Panc1 (cell line): ENCODE measurements at places on chromosomes 2 and 18.
A peak's percentile ranks its signal among the peaks of the same experiment; 100 is the strongest.

DNA sequence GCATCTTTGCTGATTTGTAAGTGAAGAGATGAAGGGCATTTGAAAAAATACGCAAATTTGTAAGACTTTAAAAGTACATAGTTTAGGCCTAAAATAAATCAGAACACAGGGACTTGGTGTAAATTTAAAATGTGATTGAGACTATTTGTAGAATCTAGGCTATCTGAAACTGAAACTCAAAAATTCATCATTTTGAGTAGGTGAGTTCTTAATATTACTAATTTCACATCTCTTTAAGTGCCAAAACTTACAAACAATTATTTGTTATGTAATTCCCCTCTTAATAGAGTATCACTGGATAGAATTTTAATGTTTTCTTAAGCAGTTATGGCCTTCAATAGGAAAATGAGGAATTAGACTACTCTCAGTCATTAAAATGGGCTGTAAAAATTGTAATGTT, 14.0 kb upstream of the HRH4 start:
- no peaks in the 10 kb centered on the region for H3K27me3 ChIP-seq
- H3K36me3 ChIP-seq: peaks cover 28% of the 10 kb centered on the region
- H3K4me1 ChIP-seq: no peaks in the 10 kb centered on the region

GRCh38 chr2:169512525-169512924, 3.0 kb downstream of the KLHL41 start:
- no peak for DNase-seq
- H3K4me1 ChIP-seq: peaks cover 13% of the 10 kb centered on the region
- no peak overlapping the region for H3K4me3 ChIP-seq
- no peaks in the 10 kb centered on the region for H3K27me3 ChIP-seq
- H3K36me3 ChIP-seq: no peaks in the 10 kb centered on the region

GRCh38 chr2:241862775-241863535, 4.3 kb upstream of the PDCD1 start:
- no peaks in the 10 kb centered on the region for H3K27me3 ChIP-seq
- no peak overlapping the region for H3K4me3 ChIP-seq
- DNase-seq: no peak

DNA sequence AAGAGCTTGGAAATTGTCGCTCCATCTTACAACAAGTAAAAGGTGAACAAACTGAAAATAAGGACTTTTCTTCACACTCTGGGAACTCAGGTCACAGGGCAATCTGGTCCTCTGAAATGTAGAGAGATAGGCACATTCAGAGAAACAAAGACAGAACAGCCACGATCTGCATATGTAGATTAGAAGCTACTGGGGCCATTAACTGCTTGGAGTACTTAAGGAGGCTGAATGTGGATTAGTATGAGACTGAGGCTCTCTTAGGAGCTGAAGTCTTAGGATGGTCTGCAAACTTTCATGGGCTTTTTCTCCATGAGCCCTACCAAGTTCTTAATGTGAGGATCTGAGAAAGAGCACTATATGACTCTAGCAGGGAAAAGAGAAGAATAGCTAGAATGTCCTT, 265.3 kb upstream of the NXPH2 start:
- no peak overlapping the region for H3K27ac ChIP-seq
- H3K36me3 ChIP-seq: no peaks in the 10 kb centered on the region
- no peaks in the 10 kb centered on the region for H3K4me1 ChIP-seq
- no peak for DNase-seq

GRCh38 chr18:68234131-68234530, 480.8 kb downstream of the TMX3 start:
- no peak for DNase-seq
- H3K27me3 ChIP-seq: no peaks in the 10 kb centered on the region
- H3K27ac ChIP-seq: no peak overlapping the region
- H3K4me3 ChIP-seq: no peak overlapping the region
- no peaks in the 10 kb centered on the region for H3K4me1 ChIP-seq

DNA sequence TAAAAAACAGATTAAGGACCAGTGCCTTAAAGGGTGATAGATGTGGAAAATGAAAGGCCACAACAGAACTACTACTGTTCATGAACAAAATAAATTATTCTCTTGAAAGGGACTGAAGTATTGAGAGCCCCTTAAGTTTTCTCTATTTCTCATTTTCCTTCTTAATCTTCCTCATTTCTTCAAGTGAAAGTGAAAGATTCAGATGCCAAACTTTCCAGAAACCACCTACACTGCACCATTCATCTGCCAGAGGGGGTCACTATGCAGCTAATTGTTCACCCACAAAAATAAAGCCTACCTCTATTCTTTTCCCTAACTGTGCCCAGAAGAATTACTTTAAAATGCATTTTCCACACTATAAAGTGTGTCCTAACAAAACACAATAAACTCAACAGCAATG, 140.1 kb downstream of the NR4A2 start:
- no peak overlapping the region for H3K27ac ChIP-seq
- no peak for DNase-seq
- H3K4me3 ChIP-seq: no peak overlapping the region
- H3K27me3 ChIP-seq: no peaks in the 10 kb centered on the region
- H3K36me3 ChIP-seq: no peaks in the 10 kb centered on the region

DNA sequence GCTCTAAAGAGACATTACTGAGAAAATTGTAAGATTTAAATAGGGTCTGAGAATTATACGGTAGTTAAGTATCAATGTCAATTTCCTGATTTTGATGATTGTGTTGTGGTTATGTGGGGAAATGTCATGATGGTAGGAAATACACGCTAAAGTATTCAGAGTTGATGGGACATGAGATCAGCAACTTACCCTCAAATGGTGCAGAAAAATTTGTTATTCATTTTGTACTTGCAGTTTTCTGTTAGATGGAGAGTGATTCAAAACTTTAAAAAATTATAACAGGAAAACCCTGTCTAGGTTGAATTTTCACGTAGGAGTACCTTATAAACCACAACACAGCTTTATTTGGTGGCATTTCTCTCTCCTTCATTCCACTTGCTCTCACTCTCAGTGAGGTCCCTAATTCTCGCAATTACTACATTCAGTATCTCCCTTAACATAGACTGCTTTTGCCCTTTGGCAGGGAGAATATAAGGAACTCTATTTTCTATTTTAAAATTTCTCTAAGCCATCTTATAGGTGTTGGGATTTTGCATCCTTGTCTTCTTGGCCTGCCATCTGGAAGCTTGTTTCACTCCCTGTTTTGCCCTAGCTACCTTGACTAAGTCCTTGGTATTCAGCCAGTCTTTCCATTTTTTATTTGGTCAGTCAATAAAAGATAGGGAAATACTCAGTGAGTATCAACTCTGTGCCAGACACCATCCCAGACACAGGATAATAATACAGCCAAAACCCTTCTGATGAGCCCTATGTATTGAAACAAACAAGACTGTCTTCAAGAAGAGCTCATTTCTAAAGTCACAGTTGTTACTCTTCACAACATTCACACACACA, 550.6 kb upstream of the ACVR2A start:
- no peaks in the 10 kb centered on the region for H3K27me3 ChIP-seq
- no peak for DNase-seq
- no peak overlapping the region for H3K4me3 ChIP-seq
- H3K36me3 ChIP-seq: no peaks in the 10 kb centered on the region; the same call in 1 of the 2 replicates
- no peaks in the 10 kb centered on the region for H3K4me1 ChIP-seq

DNA sequence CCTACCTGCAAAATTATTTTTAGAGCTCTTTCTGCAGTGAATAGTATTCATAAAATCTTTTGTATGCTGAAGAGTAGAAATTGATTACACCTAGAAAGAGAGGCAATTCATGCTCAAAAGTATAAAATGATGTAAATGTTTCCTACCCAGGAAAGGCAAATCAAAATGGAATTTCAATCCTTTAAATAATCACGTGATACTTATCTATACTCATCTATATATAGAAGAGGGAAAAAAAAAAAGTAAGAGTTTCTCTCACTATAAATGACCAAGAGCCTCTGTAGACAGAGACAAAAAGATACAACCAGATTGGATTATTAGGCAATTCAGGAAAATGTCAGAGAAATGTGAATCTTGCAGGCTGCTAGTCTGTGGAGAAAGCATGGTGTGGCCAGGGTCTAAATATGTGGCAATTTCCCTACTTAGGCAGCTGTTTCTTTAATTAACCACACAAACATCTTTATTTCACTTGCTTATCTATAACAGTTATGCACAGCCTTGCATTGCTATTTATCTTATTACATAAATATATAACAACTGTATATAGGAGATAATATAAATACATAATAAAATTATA, 39.5 kb downstream of the METTL8 start:
- H3K36me3 ChIP-seq: no peaks in the 10 kb centered on the region
- DNase-seq: no peak
- H3K4me1 ChIP-seq: peaks cover 6% of the 10 kb centered on the region
- no peak overlapping the region for H3K27ac ChIP-seq
- no peak overlapping the region for H3K4me3 ChIP-seq
- H3K27me3 ChIP-seq: no peaks in the 10 kb centered on the region

GRCh38 chr2:109601783-109602182, 12.0 kb downstream of the SEPTIN10 start:
- no peaks in the 10 kb centered on the region for H3K36me3 ChIP-seq
- H3K27ac ChIP-seq: no peak overlapping the region
- peaks cover 18% of the 10 kb centered on the region for H3K4me1 ChIP-seq
- no peak overlapping the region for H3K4me3 ChIP-seq
- no peak for DNase-seq

DNA sequence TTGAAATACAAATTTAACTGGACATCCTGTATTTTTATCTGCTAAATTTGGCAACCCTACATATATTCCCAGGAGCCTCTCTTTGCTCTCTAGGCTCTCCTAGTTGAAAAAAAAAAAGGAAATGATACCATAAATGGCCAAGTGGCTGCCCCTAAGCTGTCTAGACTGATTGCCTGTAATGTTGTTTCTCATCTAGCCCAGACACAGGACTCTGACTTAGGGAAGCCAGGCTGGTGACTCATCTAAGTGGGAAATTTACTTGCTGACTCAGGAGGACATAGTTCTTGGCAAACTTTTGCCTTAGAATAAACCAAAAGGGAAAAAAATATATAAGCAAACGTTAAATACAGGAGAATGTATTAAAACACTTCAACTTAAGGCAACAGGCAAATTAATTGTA, 14.6 kb upstream of the ITGAV start:
- H3K27ac ChIP-seq: peak overlapping the region; percentile 70; the same call in 1 of the 2 replicates
- H3K4me1 ChIP-seq: peaks cover 38% of the 10 kb centered on the region
- peak; percentile 79 for DNase-seq
- H3K4me3 ChIP-seq: no peak overlapping the region
- H3K27me3 ChIP-seq: no peaks in the 10 kb centered on the region
- no peaks in the 10 kb centered on the region for H3K36me3 ChIP-seq

DNA sequence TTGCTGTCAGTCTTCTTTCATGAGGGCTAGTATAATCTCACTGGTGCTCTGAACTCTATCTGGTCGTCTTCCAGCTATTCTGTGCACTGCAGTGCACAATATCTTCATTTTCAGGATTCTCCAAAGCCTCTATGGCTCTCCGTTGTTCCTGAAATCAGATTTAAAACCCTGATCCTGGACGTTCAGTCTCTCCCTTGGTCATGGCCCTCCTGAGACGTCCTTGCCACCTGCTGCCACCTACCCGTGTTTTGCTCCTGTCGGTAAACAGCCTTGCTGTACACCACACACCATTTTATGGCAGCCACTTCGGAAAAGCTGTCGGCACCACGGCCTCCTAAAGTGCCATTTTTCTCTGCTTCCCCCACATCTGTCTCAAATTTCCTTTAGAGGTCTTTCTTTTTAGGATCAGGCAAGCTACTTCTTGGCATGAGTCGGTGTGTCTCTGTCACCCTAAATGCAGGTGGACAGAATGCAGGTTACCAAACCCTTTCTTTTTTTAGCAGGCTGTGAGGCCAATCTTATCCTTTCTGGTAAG, 170.0 kb downstream of the HRH4 start:
- H3K27ac ChIP-seq: no peak overlapping the region
- no peak for DNase-seq
- no peak overlapping the region for H3K4me3 ChIP-seq
- no peaks in the 10 kb centered on the region for H3K36me3 ChIP-seq
- H3K27me3 ChIP-seq: no peaks in the 10 kb centered on the region
- H3K4me1 ChIP-seq: no peaks in the 10 kb centered on the region

DNA sequence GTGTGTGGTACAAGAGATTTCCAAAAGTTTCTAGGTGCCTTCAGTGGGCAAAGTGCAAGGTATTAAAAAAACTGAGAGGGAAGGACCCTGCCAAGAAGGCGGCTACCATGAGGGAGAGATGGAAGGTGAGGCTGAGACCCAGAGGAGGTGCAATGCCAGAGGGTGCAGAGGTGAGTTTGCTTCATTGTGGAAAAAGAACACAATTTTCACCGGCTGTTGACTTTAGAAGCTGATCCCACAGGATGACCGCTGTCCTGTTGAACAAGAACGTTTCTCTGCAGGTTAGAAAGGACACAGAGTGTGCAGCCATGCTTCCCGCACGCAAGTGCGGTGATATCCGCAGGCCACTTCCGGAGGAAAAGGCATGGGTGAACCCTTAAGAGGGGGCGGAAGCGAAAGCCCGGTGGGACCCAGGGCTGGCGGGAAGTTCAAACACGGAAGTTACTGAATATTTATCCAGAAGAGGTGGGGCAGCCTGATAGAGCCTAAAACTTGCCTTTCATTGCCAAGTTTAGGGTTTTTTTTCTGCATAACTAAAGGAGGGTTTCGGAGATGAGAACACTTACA, 16.6 kb downstream of the SP110 start:
- H3K4me3 ChIP-seq: no peak overlapping the region
- H3K36me3 ChIP-seq: no peaks in the 10 kb centered on the region
- no peak overlapping the region for H3K27ac ChIP-seq
- DNase-seq: no peak

DNA sequence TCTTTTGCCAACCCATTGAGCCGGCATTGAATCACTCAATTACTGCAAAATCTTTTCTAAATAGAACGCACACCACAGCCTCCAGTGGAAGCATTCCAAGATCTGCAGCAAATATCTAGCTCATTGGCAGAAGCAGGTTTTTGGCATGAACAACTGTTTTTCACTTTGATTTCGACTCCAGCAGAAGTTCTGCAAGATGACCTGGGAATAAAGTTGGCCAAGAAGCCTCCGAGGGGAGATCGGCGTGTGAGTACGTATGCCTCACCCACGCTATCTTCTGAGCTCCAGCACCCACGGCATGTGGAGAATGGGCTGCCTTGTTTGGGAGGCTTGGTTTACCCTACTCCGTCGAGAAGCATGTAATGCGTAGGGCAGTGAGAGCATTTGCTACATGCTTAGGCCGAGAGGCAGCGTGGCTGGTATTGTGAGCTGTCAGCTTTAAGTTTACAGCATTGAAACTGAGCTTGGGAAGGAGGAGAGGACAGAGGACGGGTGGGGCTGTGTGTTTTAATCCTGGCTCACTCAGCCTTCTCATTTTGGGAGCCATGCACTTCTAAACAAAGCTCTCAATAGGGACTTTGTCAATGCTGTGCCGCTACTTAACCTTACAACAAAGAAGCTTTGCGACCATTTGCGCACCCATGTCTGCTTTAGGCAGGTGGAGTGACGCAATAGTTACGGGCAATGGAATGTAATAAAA, 10.5 kb downstream of the PCARE start:
- DNase-seq: no peak
- H3K4me3 ChIP-seq: no peak overlapping the region
- H3K27ac ChIP-seq: no peak overlapping the region
- H3K4me1 ChIP-seq: no peaks in the 10 kb centered on the region; the same call in 1 of the 2 replicates
- H3K36me3 ChIP-seq: no peaks in the 10 kb centered on the region
- no peaks in the 10 kb centered on the region for H3K27me3 ChIP-seq
